Progenitor cell of endocrine pancreas (in vitro differentiated cells): ENCODE measurements at places on chromosomes 1 and 21.

GRCh38 chr1:153945131-153945794 is 1.3 kb downstream of the DENND4B start:
- H3K27me3 ChIP-seq = no peaks in the 10 kb centered on the region
- DNase-seq = no peak
- peak overlapping the region; percentile 94 for H3K27ac ChIP-seq
- peaks cover 6% of the 10 kb centered on the region for H3K36me3 ChIP-seq

GRCh38 chr21:43603233-43603626 is 56.1 kb downstream of the HSF2BP start:
- H3K27me3 ChIP-seq = no peaks in the 10 kb centered on the region
- H3K27ac ChIP-seq = no peak overlapping the region
- no peak for DNase-seq
- no peak overlapping the region for H3K4me3 ChIP-seq

- no peak for DNase-seq
- no peaks in the 10 kb centered on the region for H3K36me3 ChIP-seq
- no peak overlapping the region for H3K27ac ChIP-seq
- H3K4me1 ChIP-seq = no peaks in the 10 kb centered on the region
These were observed 30.4 kb upstream of the EYA3 start for GRCh38 chr1:28118640-28119307.

GRCh38 chr1:4523551-4523950 is 130.9 kb upstream of the AJAP1 start:
- H3K4me1 ChIP-seq = no peaks in the 10 kb centered on the region
- H3K36me3 ChIP-seq = no peaks in the 10 kb centered on the region
- peaks cover 31% of the 10 kb centered on the region for H3K27me3 ChIP-seq
- no peak for DNase-seq
- H3K27ac ChIP-seq = no peak overlapping the region

DNA sequence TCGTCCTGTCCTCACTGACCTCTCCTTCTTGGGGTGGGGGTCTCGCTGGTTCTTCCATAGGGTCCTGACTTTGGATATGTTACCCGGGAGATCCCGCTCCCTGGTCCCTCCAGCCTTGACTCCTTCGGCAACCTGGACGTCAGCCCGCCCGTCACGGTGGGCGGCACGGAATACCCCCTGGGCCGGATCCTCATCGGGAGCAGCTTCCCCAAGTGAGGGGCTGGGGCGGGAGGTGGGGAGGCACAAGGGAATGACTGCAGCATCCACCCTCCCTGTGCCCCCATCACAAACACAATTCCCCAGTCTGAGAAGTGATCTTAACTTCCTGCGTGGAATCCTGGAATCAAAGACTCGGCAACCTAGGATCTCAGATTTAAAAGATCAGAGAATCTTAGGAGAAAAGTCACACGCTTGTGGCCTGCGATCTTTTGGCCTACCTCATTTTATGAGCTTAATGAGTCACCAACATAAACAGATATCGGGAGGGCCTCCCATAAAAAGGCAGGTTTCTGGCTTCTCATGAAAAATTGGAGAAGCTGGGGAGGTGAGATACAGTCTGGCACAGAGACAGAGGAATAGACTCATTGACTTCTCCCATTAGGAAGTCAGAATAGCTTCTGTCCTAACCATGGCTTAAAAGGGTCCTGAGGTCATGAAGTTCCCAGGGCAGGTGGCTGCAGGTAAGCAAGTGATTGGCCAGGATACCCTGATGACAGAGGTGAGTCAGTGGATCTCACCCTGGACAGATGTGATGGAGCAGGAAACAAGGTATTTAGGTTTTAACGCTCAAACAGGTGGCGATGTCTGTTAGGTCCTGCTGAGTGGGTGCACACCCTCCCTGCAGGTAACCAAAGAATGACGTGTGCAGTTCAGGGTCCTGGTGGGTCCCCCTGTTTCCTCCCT is 15.9 kb upstream of the PADI3 start:
- peaks cover 2% of the 10 kb centered on the region for H3K4me1 ChIP-seq
- H3K27me3 ChIP-seq = peaks cover 12% of the 10 kb centered on the region
- no peak for DNase-seq
- no peaks in the 10 kb centered on the region for H3K36me3 ChIP-seq
- peak overlapping the region; percentile 84 for H3K27ac ChIP-seq

DNA sequence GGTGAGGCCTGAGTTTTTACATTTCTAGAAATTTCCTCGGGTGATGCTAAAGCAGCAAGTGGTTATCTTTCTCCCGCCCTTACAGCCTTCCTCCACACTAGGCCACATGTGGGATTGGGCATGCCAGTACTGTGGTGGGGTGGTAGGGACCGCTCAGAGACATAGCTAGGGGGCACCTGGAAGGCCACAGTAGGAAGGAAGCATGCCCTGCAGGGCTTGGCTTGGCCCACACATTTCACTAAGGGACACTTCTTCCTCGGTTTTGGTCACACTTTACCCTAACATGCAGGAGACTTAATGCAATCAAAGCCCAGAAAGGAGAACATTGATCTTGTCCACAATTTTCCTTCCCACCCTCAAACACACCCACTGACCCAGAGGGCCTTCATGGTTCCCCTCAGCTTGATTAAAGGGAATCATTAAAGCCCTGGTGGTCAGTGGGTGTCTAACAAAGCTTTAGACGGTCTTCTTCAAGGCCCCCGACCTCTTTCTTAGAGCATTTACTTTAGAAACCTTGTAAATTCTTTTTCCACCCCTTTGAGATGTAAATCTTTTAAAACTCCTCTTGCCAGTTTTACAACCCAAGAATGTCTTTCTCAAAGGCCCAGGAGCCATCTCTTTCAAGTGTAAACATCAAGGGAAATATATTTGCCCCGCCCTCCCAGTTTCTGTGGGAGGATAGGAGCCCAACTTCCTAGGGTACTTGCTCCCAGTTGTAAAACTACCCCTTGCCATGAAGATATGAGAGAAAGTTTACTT is 246.4 kb upstream of the PTBP2 start:
- H3K27me3 ChIP-seq = peaks cover 13% of the 10 kb centered on the region
- no peaks in the 10 kb centered on the region for H3K36me3 ChIP-seq
- H3K4me3 ChIP-seq = no peak overlapping the region
- H3K27ac ChIP-seq = no peak overlapping the region
- H3K4me1 ChIP-seq = no peaks in the 10 kb centered on the region

DNA sequence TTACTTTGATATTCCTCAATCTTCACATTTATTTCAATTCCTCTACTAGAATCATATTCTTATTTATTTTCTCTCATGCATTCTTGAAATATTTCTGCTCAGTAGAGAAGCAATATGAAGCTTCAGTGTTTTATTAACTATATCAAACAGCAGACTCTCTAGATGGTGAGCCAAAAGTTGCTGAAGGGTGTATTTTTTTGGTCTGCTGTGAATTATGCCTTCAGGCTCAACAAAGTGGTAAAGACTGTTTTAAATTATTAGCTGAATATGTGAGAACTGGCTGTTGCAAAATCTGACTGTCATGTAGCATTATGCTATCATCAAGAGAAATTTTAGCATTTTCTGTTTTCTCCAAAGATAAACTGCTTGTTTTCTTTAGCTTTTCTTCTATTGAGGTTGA is 24.9 kb upstream of the CDC42BPA start:
- H3K4me1 ChIP-seq = no peaks in the 10 kb centered on the region
- no peak overlapping the region for H3K4me3 ChIP-seq
- H3K36me3 ChIP-seq = no peaks in the 10 kb centered on the region
- no peak overlapping the region for H3K27ac ChIP-seq
- no peaks in the 10 kb centered on the region for H3K27me3 ChIP-seq

- H3K27me3 ChIP-seq = no peaks in the 10 kb centered on the region
- H3K36me3 ChIP-seq = peaks cover 23% of the 10 kb centered on the region
- peak overlapping the region; percentile 93 for H3K4me3 ChIP-seq
- DNase-seq = no peak
- peak overlapping the region; percentile 99 for H3K27ac ChIP-seq
These were observed 639 bp upstream of the SPATA1 start for GRCh38 chr1:84505493-84506001.

DNA sequence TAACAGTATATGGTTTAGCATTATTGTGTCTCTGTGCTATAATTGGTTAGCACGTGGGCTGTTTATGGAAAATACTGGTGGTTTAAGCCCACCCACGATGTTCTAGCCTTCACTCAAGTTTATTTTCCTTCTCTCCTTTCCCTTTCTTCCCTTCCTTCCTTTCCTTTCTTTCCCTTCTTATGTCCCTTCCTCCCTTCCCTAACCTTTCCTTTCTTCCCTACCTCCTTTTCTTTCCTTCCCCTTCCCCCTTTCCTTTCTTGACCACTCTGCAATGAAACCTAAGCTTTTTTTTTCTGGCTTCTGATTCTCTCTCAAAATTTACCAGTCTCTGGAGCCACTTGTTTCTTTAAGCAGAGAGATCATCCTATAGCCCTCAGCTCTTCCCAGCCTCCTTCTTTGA is 13.4 kb upstream of the S100A10 start:
- H3K36me3 ChIP-seq = no peaks in the 10 kb centered on the region
- DNase-seq = no peak
- H3K27me3 ChIP-seq = peaks cover 12% of the 10 kb centered on the region
- H3K27ac ChIP-seq = no peak overlapping the region

- H3K27me3 ChIP-seq = peaks cover 14% of the 10 kb centered on the region
- no peak overlapping the region for H3K27ac ChIP-seq
- H3K36me3 ChIP-seq = no peaks in the 10 kb centered on the region
- H3K4me1 ChIP-seq = peaks cover 1% of the 10 kb centered on the region
- no peak for DNase-seq
These were observed 276.2 kb downstream of the KCNH1 start for GRCh38 chr1:210857705-210858104.
